Type B pancreatic cell (in vitro differentiated cells): ENCODE measurements at places on chromosomes 12 and 14.
A peak's percentile ranks its signal among the peaks of the same experiment; 100 is the strongest.

GRCh38 chr12:132245521-132246101, 83.8 kb downstream of the GALNT9 start:
- H3K27me3 ChIP-seq = peaks cover 41% of the 10 kb centered on the region
- H3K27ac ChIP-seq = no peak overlapping the region
- H3K4me3 ChIP-seq = no peak overlapping the region
- peaks cover 10% of the 10 kb centered on the region for H3K4me1 ChIP-seq

DNA sequence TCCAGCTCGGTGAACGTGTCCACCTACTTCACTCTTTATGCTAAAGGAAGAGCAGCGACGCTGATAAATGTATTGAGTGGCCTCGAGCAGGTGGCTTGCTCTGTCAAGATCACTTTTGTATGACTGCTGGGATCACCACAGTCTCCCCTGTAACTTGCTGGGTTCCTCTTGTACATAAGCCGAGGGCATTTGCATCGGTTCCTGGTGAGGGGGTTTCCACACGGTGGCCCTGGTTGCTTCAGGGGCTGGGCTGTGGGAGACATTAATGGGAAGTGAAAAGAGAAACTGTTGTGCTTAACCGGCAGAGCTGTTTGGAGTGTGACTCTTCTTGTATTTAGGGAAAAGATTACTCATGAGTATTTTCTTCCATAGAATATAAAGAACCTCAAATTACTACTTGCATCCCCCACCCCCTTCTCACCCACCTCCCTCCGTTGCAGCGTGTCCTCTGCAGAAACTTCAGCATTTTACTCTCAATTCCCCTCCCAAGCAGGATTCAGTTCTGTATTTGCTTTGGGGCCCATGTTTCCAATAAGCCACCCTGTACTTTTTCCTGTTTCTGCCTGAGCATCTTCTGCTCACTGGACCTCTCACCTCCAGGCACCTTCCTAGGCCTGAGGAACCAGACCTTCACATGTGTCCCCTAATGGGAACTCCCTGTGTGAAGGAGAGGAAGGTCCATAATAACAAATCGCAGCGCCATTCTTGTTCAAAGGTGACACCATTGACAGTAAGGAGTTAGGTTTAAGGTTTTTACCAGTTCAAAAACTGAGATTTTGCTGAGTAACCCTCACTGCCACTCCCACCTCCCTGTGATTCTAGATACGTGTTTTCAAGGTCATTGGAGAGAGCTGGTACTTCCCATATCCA, 187.0 kb downstream of the ETV6 start:
- peaks cover 41% of the 10 kb centered on the region for H3K36me3 ChIP-seq
- no peaks in the 10 kb centered on the region for H3K27me3 ChIP-seq
- H3K27ac ChIP-seq = peak overlapping the region; percentile 40
- peaks cover 7% of the 10 kb centered on the region for H3K4me1 ChIP-seq
- no peak for DNase-seq

DNA sequence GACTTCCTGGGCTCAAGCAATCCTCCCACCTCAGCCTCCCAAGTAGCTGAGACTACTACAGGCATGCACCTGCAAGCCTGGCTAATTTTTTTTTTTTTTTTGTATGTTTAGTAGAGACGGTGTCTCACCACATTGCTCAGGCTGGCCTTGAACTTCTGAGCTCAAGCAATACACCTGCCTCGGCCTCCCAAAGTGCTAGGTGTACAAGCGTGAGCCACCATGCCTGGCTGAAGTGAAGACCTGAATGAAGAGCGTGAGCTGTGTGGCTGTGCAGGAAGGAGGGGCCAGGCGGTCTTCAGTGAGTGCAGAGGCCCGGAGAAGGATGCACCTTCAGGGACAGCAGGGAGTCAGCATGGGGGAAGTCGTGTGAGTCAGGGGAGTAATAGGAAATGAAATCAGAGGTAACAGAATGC, 14.9 kb upstream of the NFKBIA start:
- H3K4me3 ChIP-seq = no peak overlapping the region
- H3K4me1 ChIP-seq = peaks cover 21% of the 10 kb centered on the region
- no peak for DNase-seq
- H3K36me3 ChIP-seq = no peaks in the 10 kb centered on the region

- no peaks in the 10 kb centered on the region for H3K27me3 ChIP-seq
- peaks cover 3% of the 10 kb centered on the region for H3K36me3 ChIP-seq
- DNase-seq = no peak
- no peak overlapping the region for H3K4me3 ChIP-seq
- H3K4me1 ChIP-seq = peaks cover 30% of the 10 kb centered on the region
Measured at GRCh38 chr14:36085861-36086260, 90.7 kb downstream of the PTCSC3 start.
